ENCODE measurements at places on chromosomes 16 and 17.

DNA sequence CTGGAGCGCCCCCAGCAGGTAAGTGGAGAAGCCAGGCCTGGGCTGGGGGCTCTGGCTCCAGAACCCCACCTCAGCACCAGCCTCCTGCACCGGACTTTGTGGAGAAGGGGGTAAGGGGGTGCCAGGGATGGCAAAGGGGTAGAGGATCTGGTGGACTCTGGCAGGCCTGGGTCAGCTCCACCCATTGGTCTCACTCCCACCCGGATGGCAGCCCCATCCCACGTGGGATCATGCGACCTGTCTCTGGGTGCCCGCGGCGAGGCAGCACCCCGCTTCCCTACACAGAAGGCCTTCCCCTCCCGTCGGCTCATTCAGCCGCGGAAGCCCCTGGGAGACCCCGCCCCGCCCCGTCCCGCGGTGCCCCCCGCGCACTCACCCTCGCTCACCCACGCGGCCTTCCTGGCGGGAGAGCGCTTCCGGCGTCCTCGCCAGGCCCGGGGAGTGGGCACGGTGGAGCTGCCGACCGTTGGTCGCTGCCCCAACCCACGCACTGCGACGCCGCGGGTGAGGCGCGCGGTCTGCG, 498 bp upstream of the PLEKHG4 start:
- peak; percentile 85 for DNase-seq

- no peak for DNase-seq
Observed at GRCh38 chr16:88965411-88965810, 11.6 kb downstream of the CBFA2T3 start.

- no peak for DNase-seq
Observed at GRCh38 chr16:4241258-4241927, 487 bp downstream of the SRL start.

DNA sequence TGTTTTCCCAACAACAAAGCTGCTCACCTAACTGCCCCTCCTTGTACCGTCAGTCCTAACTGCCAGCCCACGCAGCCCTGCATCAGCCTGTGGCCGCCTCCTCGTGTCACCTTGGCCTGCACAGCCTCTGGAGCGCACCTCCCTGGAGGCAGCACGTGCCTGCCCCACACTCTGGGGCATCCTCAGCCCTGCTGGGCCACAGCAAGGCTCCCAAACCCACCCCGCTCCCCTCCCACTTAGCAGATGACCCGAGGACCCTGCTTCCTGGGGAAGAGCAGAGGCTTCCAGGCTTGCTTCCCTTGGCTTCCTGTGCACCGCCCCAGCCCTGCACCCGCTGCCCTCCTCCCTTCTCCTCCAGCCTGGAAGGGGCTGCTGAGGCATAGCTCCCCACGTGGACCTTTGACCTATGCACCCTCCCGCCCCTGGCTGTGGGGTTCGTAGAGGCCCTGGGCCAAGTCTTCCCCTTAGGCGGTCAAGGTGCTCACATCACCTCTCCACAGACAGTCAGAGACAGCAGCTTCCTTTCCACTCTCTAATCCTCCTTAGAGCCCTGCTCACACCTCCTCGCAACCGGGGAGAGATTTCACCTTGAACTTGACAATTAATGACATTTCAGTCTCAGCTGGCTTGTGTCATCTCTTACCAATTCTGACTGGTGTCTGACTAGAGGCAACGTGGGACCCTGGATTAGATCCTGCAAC, 115.0 kb downstream of the MGAT5B start:
- no peak for DNase-seq

Measured in GM20000 (cell line).